Daoy (cell line): ENCODE measurements at places on chromosomes 4 and X.

- DNase-seq = no peak
Observed at GRCh38 chr4:5992171-5992827, 25.9 kb downstream of the C4orf50 start.

DNA sequence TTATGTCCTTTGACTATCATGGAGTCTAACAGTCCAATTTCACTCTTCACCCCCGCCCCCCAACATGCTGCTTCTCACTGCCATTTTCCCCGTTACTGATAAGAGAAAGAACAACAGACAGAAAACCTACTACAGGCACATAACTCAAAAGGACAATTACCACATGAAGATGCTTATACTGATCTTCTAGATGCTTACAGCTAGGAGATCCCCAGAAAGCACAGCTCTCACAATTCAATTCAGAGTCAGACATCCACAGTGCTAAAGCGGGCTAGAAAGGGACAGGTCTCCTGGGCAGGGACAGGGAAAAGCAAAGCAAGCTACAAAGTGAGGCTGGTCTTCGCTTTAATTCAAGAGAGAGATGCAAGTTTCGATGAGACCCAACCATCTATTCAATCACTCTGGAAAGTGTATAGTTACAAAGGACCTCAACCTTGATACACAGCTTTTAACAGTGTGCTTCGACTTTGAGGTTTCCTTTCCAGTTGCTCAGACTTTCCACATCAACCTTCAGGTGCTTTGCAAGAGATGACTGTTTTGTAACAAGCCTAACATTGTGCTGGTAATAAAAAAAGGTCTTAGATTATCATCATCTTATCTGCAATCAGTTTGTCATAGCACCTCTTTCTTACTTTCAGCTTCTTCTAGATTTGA is 60.9 kb downstream of the LEF1 start:
- no peak for DNase-seq

DNA sequence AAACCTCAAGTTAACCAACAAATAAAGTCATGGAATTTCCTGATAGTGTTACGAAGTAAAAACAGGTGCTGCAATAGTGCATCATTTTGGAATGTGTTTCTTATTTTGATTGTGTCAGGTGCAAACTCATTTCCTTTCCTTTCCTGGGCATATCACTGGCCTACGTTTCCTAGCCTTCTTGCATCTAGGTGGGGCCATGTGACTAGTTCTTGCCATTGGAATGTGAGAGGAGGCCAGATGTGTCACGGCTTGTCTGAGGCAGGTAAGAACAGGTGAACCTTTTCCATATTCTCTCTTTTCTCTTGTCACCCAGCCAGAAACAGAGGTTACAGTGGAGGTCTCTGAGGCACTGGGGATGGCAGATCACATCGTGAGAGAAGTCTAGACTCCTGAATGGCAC is 868.0 kb downstream of the RPA4 start:
- no peak for DNase-seq

- no peak for DNase-seq
Observed at GRCh38 chrX:49072712-49073095, 1.1 kb downstream of the PRAF2 start.

- no peak for DNase-seq
Observed at GRCh38 chrX:44962944-44963343, 90.0 kb downstream of the KDM6A start.

- no peak for DNase-seq
Observed at GRCh38 chr4:1014291-1015167, 3.1 kb downstream of the FGFRL1 start.

DNA sequence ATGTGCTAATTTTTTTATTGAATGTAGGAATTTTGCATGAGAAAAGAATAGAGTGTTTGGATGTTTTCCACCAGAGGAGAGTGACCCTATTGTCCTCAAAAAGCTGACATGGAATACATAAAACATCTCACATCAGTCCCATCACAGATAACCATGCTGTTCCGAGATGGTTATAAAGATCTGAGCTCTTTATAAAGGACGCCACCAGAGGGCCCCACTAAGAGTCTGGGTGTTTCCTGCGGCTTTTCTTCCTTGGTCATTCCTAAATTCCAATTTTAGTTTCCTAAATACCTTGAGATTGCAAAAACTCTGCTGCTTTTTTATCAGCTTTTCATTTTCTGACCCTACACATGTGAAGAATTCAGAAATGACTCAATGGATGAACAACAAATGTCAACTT is 504.5 kb upstream of the FRG1 start:
- DNase-seq = no peak

DNA sequence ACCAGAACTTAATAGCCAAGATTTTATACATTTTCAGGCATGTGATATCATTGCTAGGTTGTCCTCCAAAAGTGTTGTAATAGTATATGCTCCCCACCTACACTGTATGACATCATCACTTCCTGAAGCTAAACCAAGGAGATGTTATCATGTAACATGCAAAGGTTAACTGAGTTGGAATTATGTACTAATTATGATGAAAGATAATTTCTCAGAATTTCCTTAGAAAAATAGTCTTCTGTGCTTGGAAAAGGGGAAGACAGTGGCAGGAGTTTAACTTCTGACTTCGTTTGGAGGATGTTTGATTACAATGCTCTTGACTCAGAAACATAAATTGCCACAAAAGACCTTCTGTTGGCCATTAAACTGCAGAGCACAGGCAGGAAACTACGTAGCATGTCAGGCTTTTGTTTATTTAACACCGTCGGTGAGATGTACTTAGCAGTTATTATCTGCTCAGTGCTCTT is 83.6 kb upstream of the GUCY1A1 start:
- peak; percentile 40 for DNase-seq

DNA sequence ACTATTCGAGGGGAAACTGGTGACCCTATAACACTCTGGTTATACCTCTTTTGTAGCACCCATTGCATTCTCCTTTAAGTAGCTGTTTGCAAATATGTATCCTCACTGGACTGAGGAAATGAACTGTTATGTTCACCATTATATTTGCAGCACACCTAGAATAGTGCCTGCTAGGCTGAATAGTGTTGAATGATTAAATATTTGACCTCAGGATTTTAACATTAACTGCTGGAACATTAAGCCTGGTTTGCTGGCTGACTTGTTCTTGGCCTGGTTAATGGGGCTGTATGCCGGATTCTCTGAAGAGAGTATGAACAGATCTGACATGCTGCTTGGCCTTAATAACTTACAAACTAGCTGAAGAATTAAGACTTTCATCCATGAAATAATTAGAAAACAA is 80.1 kb downstream of the RS1 start:
- DNase-seq = no peak

- peak; percentile 47 for DNase-seq
Observed at GRCh38 chrX:52574416-52575275, 57.8 kb upstream of the XAGE1B start.

DNA sequence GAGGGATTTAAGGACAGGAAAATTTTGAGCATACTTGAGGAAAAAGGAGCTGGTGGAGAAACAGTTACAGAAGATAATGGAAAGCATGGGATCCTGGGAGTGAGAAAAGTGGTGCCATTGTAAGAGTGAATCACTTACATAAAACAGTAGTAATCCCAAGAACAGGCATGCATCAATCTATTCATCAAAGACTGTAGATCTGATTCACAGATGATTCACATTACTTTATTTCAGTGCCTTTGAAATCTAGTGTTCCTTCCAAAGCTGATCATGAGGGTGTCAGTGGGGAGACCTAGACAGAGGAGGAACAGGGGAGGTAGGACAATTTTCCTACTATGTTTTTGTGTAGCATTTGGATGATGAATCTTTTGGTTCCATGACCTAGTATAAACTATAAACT is 102.7 kb downstream of the TAB3 start:
- no peak for DNase-seq

DNA sequence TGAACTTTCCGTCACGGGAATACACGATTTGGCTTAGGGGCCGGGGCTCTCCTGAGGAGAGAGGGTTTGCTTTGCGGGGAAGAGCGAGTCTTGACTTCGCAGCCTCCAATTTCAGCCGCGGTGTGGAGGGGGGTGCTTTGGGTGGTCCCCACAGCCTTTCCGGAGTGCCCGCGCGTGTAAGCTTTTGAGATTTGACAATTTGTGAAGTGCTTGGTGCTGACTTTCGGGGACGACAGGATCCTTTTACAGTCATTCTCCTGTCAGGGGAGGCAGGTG is 355 bp downstream of the SCML1 start:
- no peak for DNase-seq

- no peak for DNase-seq
Observed at GRCh38 chr4:6403400-6403685, 69.1 kb downstream of the PPP2R2C start.

DNA sequence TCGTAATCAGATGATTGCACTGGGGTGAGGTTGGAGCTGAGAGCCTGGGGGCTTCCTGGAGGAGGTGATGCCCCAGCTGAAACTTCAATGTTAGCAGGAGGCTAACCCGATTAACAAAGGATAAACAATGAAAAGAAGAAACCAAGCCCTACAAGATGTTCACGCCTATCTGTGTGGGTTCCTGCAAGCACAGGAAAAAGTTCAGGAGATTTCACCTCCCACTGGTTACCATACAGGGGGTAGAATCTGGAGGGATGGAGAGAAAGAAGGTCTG is 27.5 kb downstream of the JAKMIP1 start:
- no peak for DNase-seq

DNA sequence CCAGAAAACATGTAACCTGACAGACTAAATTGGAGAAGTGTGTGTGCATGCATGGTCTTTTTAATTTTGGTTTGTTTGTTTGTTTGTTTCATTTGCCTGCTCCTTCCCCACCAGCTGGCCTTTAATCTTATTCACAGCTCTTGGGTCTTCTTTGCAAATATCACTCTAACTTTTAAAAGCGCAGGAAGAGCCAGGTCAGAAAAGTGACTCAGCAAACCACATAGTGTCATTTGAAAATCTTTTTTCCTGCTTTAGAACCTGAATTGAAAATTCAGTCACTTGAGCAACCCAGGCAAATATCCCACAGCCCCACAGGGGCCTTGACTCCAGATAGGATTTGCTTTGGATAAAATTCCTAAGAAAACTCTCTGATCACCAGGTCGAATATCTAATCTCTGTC is 4.6 kb downstream of the TMEM255A start:
- peak; percentile 6 for DNase-seq

DNA sequence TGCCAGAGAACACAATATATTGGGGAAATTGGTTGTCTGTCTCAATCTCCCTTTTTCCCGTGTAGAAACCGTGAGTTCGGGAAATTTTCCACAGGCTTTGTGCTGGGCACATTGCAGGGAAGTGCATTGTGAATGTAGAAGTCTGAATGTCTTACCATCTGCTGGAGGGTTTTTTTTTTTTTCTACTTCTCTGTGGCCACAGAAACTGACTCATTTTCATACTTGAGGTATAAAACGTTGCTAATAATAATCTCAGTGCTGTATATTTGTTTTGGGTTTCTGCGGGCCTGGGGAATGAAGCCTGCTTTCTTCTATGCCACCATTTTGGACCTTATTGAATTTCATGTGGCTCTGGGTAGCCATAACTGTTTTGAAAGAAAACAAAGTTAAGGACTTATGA is 1001.2 kb downstream of the STIM2 start:
- no peak for DNase-seq

GRCh38 chr4:150739591-150739990 is 157.6 kb downstream of the MAB21L2 start:
- DNase-seq = no peak

DNA sequence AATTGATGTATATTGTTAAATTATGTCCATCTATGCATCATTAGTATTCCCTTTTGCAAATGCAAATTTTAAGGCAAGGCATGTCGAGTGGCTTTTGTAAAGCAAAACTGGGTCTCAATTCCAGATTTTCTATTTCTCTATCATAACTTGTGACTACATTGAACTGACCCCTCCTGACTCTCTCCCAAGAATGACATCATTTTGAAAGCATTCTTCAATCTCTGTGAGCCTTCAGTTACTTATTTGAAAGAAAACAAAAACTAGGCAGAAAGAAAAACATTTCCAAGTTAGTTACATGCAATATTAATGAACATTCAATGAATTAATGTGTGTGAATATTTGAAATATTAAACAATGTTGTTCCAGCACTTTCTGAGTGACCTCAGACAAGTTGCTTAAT is 314.3 kb upstream of the CLNK start:
- no peak for DNase-seq

DNA sequence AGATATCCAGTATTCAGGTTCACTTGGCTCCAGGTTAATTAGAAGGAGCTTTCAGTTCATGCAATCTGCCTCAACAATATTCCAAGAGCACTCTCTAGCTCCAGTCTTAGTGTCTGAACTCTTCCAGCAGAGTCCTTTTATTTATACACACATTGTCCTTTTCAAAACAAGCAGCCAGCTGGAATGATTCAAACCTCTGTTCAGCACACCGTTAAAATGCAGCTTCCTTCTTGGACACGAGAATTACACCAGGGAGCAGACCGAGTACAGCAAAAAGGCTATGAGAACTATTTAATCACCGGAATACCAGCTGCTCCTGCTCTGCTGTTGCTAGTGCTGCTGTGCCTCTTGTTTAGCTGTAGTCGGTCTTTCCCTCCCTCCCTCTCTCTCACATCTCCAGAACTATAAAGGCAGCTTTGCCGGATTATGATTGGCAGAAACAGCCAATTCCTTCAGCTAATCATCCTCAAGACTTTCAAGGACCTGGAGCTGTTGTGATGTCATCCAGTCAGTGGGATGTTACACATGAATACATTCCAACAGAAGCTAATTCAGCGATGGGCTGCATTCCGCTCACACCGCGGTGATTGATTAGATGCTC is at the start of gene NDST4:
TSS of gene NDST4 (minus strand) at position 115 of the 601 bp plus-strand sequence. CDS start 36,584 bp downstream, outside the sequence.
- DNase-seq = peak; percentile 44

GRCh38 chr4:8318509-8318908 is 49.0 kb downstream of the HTRA3 start:
- DNase-seq = no peak

GRCh38 chr4:107546638-107547037 is 173.4 kb downstream of the PAPSS1 start:
- DNase-seq = no peak

GRCh38 chr4:12897954-12898353 is 586.2 kb downstream of the RAB28 start:
- DNase-seq = no peak

- no peak for DNase-seq
Observed at GRCh38 chrX:130280901-130281300, 12.2 kb upstream of the ZNF280C start.

- DNase-seq = no peak
Observed at GRCh38 chrX:64739792-64740378, 236.4 kb downstream of the ZC4H2 start.

DNA sequence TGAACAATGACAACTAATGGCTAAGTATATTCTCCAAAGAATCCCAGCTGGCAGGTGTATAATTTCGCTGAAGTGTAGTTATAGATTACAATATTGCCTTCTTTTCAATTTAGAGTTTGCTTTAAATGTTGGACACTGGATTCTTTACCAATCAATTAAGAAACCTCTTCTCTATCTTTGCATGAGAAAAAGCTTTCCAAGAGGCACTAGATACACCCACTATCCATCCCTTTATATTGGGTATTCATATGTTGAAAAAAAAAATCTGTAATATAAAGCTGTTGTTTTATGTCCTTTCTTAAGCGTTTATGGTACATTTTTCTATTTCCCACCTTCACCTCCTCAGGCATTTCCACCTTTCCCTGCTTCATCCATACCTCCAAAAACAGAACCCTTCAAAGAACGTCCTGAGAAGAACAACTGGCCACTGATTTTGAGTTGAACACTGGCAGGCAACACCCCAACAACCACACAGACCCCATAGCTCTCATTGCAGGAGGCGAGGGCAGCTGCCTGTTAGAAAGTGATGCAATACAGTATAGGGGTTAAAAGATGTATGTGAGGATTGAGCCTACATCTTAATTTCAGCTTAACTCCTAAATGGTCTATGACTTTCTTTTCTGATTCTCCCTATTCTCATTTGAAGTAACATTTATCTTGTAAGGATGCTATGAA is 11.8 kb downstream of the ADH6 start:
- no peak for DNase-seq

GRCh38 chr4:113700602-113701150 is 60.9 kb downstream of the CAMK2D start:
- no peak for DNase-seq

GRCh38 chr4:86497980-86498862 is 95.9 kb upstream of the PTPN13 start:
- DNase-seq = peak; percentile 25
